ENCODE measurements at places on chromosomes 11 and 22.
A peak's percentile ranks its signal among the peaks of the same experiment; 100 is the strongest.

- no peaks in the 10 kb centered on the region for H3K4me1 ChIP-seq
- no peaks in the 10 kb centered on the region for H3K27me3 ChIP-seq
- H3K27ac ChIP-seq = no peak overlapping the region
- DNase-seq = no peak
Observed at GRCh38 chr11:130202818-130203689, 43.5 kb downstream of the ST14 start.

DNA sequence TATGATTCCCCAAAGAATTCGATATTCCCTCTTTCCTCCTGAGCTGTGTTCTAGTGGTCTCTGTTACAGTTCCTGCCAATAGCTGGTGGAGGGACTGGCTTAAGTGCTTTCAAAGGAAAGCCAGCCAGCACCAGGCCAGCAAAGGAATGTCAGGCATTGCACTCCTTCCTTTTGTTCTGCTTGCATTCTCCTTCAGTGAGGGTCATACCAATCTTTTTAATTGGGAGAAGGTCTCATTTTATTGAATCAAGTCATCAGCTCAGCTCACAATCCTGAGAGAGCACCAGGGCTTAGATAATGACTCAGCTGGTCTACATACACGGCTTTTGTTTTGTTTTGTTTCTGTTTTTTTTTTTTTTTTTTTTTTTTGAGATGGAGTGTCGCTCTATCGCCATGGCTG lies 222.9 kb downstream of the NAV2 start:
- H3K4me3 ChIP-seq = no peak overlapping the region
- H3K27me3 ChIP-seq = no peaks in the 10 kb centered on the region
- no peak for DNase-seq
- H3K36me3 ChIP-seq = peaks cover 21% of the 10 kb centered on the region
- H3K4me1 ChIP-seq = peaks cover 11% of the 10 kb centered on the region

DNA sequence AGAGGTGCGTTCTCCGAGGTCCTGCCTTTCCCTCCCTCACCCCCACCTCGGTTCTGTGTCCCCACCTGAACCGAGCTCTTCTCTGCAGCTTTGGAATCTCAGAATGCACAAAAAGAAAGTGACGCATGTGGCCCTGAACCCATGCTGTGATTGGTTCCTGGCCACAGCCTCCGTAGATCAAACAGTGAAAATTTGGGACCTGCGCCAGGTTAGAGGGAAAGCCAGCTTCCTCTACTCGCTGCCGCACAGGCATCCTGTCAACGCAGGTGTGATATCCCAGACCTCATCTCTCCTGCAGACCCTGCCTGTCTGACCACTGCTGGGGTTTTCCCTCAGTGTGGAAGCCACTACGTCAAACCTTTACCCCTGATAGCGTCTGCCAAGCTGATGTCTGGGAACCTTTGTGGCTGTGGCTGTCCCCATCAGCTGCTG lies 13.9 kb downstream of the ACP2 start:
- no peak overlapping the region for H3K4me3 ChIP-seq
- H3K27ac ChIP-seq = no peak overlapping the region
- H3K4me1 ChIP-seq = 0 out of 2 replicates have a peak, but pooled peaks cover 2% of the 10 kb centered on the region
- DNase-seq = no peak
- peaks cover 33% of the 10 kb centered on the region for H3K36me3 ChIP-seq
- no peaks in the 10 kb centered on the region for H3K27me3 ChIP-seq

DNA sequence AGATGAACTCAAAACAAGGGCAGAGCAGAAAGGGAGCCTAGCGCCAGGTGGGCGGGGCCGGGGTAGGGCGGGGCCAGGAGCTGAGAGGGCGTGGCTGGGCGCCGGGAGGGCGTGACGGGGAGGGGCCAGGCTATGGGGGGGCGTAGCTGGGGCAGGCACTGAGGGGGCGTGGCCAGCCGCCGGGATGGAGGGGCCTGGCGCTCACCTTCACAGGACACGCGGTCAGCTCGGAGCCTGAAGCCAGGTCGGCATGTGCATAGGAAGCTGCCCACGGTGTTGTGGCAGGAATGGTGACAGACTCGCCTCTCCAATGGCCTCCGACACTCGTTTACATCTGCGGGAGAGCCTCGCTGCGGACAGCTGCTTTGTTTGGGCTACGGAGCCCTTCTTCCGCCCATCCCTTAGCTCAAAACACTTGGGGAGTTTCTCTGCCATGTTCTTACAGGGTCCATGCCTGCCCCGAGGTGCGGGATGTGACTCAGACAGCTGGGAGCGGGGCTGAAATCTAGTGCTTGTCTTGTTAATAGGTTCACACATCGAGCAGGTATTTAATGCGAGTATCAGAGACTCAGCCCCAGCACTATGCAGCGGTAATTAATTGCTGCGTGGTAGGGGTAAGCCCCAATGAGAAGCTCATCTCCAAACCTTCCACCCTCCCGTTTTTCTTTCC lies 13.4 kb downstream of the VWCE start:
- H3K4me3 ChIP-seq = no peak overlapping the region
- peaks cover 4% of the 10 kb centered on the region for H3K4me1 ChIP-seq

GRCh38 chr11:104148706-104149105 lies 15.2 kb downstream of the PDGFD start:
- DNase-seq = no peak
- H3K27ac ChIP-seq = no peak overlapping the region
- H3K4me3 ChIP-seq = no peak overlapping the region
- no peaks in the 10 kb centered on the region for H3K27me3 ChIP-seq

DNA sequence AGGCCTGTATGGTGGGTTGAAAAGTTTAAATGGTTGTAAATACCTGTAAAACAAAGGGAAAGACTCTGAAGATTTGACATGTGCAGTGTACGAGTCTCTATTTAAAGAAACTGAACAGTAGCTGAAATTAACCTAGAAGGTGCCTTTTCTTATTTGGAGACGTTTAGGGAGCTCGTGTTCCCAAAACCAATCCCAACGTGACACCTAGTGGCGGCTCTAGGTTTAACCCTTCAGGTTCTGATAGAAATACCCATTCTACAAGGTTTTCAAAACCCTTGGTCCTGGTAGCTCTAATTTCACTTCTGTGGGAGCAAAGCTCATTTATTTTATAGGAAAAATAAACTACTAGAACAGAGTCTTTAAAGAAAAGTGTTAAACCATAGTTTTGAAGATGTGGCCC lies 258.3 kb downstream of the LRRC4C start:
- H3K27ac ChIP-seq = no peak overlapping the region
- H3K4me1 ChIP-seq = no peaks in the 10 kb centered on the region
- no peaks in the 10 kb centered on the region for H3K36me3 ChIP-seq
- peak; percentile 78 for DNase-seq
- no peaks in the 10 kb centered on the region for H3K27me3 ChIP-seq
- H3K4me3 ChIP-seq = no peak overlapping the region

DNA sequence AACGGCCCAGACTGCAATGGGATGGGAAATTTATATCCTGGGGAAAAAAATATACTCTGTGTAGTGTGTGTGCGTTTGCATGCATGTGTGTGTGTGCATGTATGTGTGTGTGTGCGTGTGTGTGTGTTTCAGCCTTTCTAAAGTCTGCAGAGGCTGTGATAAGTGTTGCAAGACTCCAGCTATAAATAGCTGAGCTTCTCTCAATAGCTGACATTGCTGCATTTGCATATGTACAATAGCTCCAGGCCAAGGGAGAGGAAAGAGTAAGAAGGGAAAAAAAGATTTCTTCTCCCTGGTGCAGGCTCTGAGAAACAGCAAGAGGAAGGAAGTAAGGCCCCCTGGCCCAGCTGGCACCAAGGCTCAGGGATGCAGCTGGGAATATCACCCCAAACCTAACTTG lies 483.0 kb downstream of the MN1 start:
- H3K27me3 ChIP-seq = no peaks in the 10 kb centered on the region
- no peak overlapping the region for H3K4me3 ChIP-seq
- no peak overlapping the region for H3K27ac ChIP-seq
- H3K36me3 ChIP-seq = no peaks in the 10 kb centered on the region
- DNase-seq = no peak
- H3K4me1 ChIP-seq = peaks cover 3% of the 10 kb centered on the region

DNA sequence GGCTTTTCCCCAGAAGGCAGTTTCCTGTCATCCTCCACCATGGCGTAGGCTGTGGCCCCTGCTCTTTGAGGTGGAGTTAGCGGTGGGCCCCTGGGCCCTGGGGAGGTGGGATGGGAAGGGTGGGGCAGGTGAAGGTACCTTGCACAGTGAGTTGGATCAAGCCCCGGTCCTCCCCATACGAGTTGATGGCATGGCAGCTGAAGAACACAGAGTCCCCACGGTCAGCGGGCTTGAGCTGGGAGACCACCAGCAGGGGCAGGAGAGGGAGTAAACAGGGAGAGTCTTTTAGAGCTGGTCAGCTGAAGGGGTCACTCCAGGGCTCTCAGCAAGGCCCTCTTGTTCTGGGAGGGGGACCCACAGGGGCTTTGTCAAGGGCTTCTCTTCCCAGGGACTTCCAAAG lies 153.4 kb downstream of the CEP164 start:
- H3K4me3 ChIP-seq = no peak overlapping the region
- no peaks in the 10 kb centered on the region for H3K27me3 ChIP-seq
- H3K27ac ChIP-seq = no peak overlapping the region
- H3K36me3 ChIP-seq = no peaks in the 10 kb centered on the region

DNA sequence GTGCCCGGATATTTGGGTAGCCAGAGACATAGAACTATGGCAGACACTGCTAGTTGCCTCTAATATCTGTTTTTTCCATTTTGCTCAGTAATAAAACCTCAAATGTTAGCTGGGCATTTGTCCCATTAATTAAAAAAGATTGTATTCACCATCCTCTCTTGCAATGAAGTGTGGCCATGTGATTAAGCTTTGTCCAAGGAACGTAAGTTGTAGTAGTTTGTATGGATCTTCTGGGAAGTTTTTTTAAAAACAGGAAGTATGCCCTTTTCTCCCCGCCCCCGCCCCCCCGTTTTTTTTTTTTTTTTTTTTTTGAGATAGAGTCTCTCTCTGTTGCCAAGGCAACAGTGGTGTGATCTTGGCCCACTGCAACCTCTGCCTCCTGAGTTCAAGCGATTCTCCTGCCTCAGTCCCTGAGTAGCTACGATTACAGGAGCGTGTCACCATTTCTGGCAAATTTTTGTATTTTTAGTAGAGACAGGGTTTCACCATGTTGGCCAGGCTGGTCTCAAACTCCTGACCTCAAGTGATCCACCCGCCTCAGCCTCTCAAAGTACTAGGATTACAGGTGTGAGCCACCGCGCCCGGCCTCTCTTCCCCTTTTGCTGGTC lies 1.7 kb upstream of the TMEM135 start:
- H3K4me1 ChIP-seq = peaks cover 7% of the 10 kb centered on the region
- H3K27me3 ChIP-seq = no peaks in the 10 kb centered on the region
- H3K36me3 ChIP-seq = no peaks in the 10 kb centered on the region
- no peak overlapping the region for H3K27ac ChIP-seq

GRCh38 chr11:133497477-133498140 lies 34.7 kb downstream of the OPCML start:
- H3K4me1 ChIP-seq = peaks cover 2% of the 10 kb centered on the region
- H3K27me3 ChIP-seq = no peaks in the 10 kb centered on the region
- DNase-seq = no peak
- H3K4me3 ChIP-seq = no peak overlapping the region
- no peaks in the 10 kb centered on the region for H3K36me3 ChIP-seq

GRCh38 chr11:1118755-1119603 lies 38.8 kb upstream of the MUC5AC start:
- no peak overlapping the region for H3K4me3 ChIP-seq
- no peaks in the 10 kb centered on the region for H3K36me3 ChIP-seq
- no peak for DNase-seq
- no peaks in the 10 kb centered on the region for H3K4me1 ChIP-seq
- no peaks in the 10 kb centered on the region for H3K27me3 ChIP-seq

GRCh38 chr11:30387891-30388861 lies 65.3 kb downstream of the ARL14EP start:
- H3K27ac ChIP-seq = no peak overlapping the region
- no peak for DNase-seq
- no peaks in the 10 kb centered on the region for H3K27me3 ChIP-seq
- no peaks in the 10 kb centered on the region for H3K4me1 ChIP-seq
- H3K4me3 ChIP-seq = no peak overlapping the region
- H3K36me3 ChIP-seq = peaks cover 7% of the 10 kb centered on the region

DNA sequence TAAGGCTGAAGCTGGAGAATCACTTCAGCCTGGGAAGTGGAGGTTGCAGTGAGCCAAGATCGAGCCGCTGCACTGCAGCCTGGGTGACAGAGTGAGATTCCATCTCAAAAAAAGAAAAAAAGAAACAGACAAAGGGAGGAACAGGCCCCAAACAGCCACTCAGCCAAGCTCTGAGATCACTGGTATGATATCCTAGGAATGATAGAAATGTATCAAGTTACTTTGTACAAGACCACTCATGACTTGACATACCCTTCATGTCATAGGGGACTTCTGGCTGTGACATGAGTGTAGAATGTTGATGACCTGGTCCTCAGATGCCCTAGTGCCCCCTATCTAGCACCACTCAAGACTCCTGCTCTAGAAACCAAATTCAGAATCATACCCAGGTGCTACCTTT lies 216.5 kb downstream of the NAV2 start:
- H3K27ac ChIP-seq = no peak overlapping the region
- H3K27me3 ChIP-seq = no peaks in the 10 kb centered on the region
- H3K4me3 ChIP-seq = no peak overlapping the region
- no peak for DNase-seq

GRCh38 chr22:25695146-25695545 lies 46.8 kb upstream of the MYO18B start:
- H3K27ac ChIP-seq = no peak overlapping the region
- H3K4me1 ChIP-seq = no peaks in the 10 kb centered on the region
- H3K36me3 ChIP-seq = peaks cover 5% of the 10 kb centered on the region
- H3K27me3 ChIP-seq = no peaks in the 10 kb centered on the region
- H3K4me3 ChIP-seq = no peak overlapping the region

DNA sequence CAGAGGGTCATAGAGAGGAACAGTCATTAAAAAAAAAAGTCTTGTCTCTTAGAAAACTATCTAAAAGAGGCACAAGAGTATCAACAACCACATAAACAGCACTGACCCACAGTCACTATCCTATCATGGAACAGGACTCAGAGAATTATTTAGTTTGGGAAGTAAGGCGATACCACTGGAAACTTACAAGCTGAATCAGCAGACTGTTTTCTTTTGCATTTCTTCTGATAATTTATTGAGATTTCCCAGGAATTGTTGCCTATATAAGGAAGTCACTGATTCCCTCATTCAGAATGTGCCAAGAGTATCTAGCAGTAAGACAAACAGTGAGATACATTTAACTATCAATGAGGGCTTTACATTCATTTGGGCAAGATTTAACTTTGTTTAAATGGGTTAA lies 304.1 kb downstream of the GUCY1A2 start:
- H3K4me1 ChIP-seq = no peaks in the 10 kb centered on the region
- no peaks in the 10 kb centered on the region for H3K27me3 ChIP-seq
- no peak overlapping the region for H3K27ac ChIP-seq
- no peak overlapping the region for H3K4me3 ChIP-seq

DNA sequence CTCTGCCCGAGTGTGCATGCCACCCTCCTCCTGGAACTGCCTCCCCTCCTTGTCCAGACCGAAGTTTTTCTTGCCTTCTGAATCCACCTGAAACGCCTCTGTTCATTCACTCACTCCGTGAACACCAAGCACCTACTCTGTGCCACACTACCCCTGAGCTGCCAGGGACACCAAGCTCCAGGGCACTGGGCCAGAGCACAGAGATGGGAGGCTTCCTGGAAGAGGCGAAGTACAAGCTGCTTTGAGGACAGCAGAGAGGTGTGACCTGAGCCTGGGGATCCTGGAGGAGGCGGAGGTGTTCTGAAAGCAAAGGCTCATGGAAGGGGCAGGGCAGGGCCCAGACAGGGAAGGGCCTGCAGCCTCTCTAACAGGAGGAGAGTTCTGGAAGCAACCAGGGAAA lies 47.5 kb downstream of the SCUBE1 start:
- DNase-seq = no peak
- no peak overlapping the region for H3K27ac ChIP-seq
- H3K36me3 ChIP-seq = no peaks in the 10 kb centered on the region
- no peaks in the 10 kb centered on the region for H3K27me3 ChIP-seq
- no peaks in the 10 kb centered on the region for H3K4me1 ChIP-seq

- peaks cover 6% of the 10 kb centered on the region for H3K4me1 ChIP-seq
- H3K36me3 ChIP-seq = no peaks in the 10 kb centered on the region
- H3K4me3 ChIP-seq = no peak overlapping the region
- H3K27ac ChIP-seq = no peak overlapping the region
- no peak for DNase-seq
Observed at GRCh38 chr22:17303840-17304779, 65.2 kb upstream of the CECR2 start.

Data from H1 (cell line).